ENCODE measurements at places on chromosomes 7 and 10. TPM values are rescaled to one million over a fixed set of nuclear protein-coding genes. Genes with fewer than 3 reads are reported as not detected.

The SPDYE9 gene
- total RNA-seq, result not detected

DNA sequence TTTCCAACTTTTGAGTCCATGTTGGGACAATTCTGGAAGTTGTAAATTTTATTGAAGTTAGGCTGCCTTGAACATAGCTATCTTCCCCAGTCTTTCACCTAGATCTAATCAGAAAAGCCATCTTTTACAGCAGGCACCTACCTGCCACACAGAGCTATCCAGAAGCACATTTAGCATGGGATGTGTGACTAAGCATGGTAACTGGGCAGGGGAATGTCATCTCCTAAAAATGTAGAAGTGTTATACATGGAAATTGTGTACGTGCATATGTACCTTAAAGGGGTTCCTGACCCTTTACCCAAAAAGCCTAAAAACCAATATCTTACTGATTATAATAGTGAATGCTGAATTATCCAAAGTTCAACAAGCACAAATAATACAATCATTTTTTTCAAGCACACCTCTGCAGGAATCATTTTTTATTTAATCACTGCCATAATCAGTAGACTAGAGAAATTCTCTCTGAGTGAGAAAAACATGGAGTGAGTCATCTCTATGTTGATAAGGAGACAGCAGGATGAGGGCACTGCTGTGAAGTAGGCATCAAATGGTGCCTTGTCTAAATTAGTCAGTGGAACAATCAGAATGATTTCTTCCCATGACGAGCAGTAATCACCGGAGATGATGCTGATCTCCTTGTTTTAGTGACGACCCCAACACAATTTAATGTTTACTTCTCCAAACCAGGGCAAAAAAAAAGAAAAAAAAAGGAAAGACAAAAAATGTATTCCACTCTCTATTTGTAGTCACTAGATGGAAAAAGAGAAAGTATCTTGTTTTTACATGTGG lies 75.9 kb downstream of the SORBS1 start:
- no peak for DNase-seq

GRCh38 chr7:121595758-121596696 lies 199.9 kb upstream of the FAM3C start:
- no peak for DNase-seq

DNA sequence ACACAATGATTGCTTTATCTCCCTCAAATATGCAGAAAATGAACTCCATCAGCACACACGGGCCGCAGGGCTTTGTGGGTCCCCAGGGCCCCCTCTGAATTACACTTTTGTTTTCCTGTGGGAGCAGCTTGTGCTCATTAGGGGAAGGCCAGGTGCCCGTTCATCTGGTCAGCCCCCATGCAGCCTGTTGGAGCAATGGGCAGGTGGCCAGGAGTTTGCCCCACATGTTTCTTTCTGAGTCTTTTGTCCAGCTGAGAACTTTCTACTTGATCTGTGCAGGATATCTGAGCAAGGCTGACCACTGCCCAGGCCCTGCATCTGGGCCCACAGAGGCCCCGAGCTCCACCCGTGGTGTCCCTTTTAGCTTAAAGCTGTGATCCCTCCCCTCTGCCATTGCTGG lies 105.3 kb upstream of the FAM20C start:
- DNase-seq, result peak; percentile 80

DNA sequence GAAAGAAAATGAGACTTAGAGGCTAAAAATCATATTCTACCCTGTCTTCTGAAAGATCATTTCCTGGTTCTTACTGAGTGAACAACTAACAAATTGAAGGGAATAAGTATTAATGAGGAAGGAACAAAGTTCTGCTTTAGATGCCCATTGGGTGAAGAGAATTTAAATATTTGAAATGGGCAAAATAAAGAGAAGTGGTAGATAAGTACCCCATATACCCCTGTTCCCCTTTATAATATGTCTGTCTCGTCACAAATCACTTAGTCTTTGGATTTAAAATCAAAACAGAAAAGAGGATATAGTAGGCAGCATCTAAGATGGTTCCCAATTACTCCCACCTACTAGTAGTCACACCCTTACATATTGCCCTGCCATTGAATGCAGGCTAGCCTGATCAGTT lies 13.2 kb downstream of the TES start:
- no peak for DNase-seq

GRCh38 chr10:49379596-49380410 lies 16.1 kb downstream of the DRGX start:
- DNase-seq, result no peak

DNA sequence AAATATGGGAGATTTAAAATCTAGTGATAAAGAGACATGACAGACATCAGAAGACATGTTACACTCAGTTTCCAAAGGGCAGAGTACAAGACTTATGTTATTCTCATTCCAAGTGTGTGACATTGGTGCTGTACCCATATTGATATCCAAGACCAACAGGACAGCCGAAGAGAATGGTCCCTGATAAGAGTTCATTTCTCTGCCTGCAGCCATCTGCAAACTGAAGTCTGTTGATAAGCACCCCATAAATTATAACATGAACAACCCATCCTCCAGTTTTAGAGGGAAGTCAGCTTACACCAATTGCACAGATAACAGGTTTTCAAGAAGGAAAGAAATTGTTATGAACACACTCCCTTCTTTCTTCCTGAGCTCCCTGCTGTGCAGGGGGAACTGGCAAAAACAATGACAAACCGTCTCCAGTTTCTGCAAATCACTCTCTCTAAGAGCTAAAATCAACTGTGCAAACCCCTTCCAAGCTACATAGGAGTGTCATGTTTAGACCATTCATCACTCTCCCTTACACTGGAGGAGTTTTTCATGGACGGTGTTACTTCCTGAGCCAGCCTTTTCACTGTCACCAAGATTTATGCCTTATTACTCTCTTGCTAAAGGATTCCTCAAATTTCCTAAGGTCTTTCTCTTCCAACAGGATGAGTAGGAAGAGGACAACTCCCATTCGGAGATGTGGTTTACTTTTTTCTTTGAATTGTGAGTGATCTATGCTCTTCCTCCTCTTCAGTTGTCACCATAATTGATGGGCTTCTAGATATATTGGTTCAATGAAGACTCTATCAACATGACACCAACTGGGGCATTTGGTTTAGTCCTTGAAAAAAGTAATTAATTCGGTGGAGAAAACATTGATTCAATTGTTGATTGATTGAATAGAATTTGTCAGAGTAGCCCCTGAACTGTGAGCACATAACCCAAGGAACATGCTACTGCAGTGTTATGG lies 80.3 kb upstream of the FAM171A1 start:
- no peak for DNase-seq

DNA sequence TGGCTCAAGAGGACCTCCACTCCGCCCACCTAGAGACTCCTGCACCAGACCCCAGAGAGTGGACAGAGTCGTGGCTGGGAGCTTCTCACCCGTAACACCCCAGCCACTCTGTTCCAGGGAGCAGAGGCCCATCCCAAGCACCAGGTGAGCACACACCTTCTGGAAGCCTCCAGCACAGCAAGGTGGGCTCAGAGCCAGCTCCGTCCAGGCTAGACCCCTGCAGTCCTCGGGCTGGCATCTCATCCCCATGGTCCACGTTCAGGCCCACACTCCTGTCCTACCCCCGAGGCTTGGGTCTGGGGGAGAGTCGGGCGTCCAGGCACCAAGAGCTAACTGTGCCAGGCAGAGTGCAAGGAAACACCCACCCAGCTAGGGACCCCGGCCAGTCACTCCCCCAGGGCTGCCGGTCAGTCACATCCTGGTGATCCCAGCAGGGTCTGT lies 13.2 kb downstream of the PDGFA start:
- DNase-seq, result peak; percentile 88

GRCh38 chr7:129721068-129721467 lies 109.5 kb downstream of the NRF1 start:
- DNase-seq, result no peak
